Central memory CD8-positive, alpha-beta T cell (primary cell): ENCODE measurements at places on chromosomes 12 and 14.

DNA sequence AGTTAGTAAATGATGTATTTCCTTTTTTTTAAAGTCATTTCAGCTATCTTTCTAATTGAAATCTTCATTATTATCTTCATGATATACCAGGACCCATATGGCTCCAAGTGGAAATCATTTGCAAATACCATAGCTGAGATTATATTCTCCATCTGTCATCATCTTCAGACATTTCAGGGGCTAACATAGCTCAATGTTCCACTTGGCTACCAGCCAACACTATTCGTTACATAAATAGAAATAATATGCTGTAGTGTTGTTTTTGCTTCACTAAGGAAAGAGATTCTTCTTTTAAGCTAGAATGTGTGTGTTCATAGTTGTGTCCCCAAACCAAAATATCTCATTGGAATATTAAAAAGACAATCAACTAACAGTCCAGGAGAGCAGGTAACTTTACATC lies 225.1 kb downstream of the DIO2 start:
- DNase-seq: no peak

DNA sequence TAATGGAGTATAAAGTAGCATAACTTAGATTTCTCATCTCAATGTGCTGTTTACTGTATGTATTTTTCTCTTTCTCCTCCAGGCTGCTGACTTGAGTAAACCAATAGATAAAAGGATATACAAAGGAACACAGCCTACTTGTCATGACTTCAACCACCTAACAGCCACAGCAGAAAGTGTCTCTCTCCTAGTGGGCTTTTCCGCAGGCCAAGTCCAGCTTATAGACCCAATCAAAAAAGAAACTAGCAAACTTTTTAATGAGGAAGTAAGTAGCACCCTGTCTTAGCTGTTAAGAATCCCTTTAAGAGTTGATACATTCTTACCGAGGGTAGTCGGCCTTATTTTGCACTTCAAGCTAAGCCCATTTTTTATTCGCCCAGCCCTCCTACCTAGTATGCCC lies 55.2 kb downstream of the WDR20 start:
- no peak for DNase-seq

DNA sequence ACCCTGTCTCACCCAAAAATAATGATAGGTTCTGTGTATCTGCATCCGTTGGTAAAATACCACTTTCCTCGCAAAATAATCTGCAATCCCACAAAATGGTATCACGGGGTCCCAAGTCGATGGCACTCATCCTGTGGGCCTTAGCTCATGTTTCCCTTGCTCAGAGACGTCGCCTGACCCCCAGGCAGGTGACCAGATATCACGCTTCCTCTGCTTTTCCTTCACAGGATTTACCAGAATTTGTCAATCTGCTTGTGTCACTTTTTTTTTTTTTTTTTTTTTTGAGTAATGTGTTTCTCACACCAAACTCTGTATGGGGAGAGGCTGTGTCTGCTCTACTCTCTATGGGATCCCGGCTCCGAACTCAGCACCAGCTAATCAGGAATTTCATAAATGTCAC lies 162.7 kb downstream of the PRKCH start:
- no peak for DNase-seq

- DNase-seq: no peak
Observed at GRCh38 chr14:95184413-95184790, 27.1 kb upstream of the DICER1 start.

- no peak for DNase-seq
Observed at GRCh38 chr12:128806573-128806972, 17.2 kb downstream of the SLC15A4 start.

DNA sequence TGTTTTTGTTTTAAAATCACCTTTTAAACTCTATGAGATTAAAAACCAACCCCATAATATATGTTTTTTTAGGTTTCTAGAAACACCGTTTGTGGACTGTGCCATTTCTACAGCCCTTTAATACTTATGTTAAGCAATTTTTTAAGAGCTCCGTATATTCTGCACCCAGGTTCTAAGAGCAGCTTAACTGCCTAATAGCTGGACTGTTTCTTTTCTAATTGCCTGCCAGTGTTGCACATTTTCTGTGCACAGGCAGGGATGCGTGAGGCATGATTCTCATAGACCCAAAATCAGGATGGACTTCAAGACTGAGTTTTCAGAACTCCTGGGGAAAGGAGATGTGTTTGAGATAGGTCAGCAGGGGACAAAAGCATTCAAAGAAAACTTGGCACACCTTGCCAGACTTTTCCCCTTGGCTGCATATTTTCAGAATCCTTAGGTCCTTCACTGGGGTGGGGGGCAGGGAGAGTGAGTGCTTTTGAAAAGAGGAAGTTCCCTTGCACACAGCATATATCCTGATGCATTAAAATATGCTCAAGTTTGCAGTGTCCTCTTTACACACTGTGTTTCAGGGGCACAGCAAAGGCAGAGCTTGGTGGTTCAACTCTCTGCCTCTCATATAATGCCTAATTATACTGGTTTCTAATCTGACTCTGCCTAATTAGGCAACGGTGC lies 27.9 kb downstream of the TMEM30B start:
- no peak for DNase-seq

GRCh38 chr12:10891937-10892336 lies 7.9 kb upstream of the PRH1 start:
- no peak for DNase-seq

- no peak for DNase-seq
Observed at GRCh38 chr14:71471634-71472355, 460.4 kb upstream of the RGS6 start.

- no peak for DNase-seq
Observed at GRCh38 chr14:103629503-103630121, 601 bp downstream of the KLC1 start.

GRCh38 chr14:104587641-104588040 lies 8.1 kb downstream of the C14orf180 start:
- no peak for DNase-seq
